ENCODE measurements at places on chromosomes 4 and X.

DNA sequence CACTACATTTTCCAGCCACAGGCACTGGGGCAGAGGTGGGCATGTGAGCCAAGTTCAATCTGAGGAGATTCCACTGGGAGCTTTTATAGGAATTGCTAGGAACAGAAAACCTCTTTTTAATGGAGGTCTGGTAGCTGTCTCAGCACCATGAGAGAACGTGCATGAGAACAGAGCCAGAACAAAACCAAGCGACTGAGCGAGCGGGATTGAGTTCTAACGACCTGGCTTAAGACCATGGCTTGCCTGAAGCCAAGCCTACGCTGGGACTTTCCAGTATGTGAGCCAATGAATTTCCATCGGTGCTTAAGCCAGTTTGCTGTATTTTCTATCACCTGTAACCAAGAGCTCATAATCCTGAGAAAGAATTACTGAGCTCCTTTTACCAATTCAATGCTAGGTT, 183.7 kb downstream of the NR3C2 start:
- no peak for DNase-seq

DNA sequence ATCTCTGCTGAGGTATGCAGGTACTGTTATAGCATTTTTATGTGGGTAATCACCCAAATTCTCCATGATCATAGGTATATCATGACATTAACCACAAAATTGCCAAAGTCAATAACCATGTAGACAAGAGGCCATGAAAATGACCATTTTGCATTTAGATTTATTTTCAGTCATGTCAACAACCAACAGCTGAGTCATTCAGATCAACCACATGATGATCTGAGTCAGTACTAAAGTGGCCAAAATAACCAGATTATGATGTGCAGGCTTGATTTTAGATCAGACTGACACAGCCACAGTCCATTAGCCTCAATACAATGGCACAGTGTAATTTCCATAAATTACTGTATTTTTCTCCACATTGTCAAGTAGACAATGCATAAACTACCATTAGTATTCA, 240.5 kb downstream of the GRIA3 start:
- no peak for DNase-seq

GRCh38 chr4:113692809-113693411, 68.6 kb downstream of the CAMK2D start:
- DNase-seq, result no peak

- DNase-seq, result no peak
Measured at GRCh38 chr4:1323280-1323634, 23.8 kb upstream of the UVSSA start.

DNA sequence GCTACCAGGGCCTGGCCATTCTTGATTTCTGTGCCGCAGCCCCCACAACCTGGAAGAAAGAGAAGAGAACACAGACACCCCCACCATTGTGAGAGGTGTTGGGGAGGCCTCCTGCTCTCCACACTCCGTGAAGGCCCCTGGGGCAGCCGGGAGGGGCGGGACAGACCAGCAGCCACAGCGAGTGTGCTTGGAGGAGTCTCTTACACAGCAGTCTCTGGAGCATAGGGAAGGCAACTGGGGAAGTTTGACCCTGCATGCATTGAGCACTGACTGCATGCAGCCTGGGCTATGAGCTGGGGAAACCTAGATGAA, 77.9 kb downstream of the ABLIM2 start:
- DNase-seq, result no peak

- no peak for DNase-seq
Measured at GRCh38 chr4:70577220-70577927, 14.7 kb upstream of the AMBN start.

Measured in glomerular endothelial cell (primary cell).